CD4-positive, CD25-positive, alpha-beta regulatory T cell (primary cell): ENCODE measurements at places on chromosomes 1 and 21.

DNA sequence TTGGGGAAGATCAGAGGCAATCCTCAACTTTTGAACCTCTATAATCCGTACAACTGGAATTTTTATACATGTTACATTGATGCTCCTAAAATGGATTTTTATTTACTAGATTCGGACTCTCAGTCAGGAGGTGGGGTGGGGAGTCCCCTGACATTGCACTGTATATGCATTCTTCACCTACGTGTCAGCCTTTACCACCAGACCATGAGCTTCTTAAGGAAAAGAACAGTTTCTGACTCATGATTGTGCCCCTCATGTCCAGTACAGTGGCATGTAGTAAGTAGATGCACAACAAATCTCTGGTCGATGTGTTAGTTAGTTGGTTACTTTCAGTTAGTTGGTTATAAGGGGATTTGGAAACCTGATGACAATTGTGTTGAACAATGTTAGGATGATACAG lies 15.4 kb downstream of the LPAR3 start:
- no peak overlapping the region for H3K4me3 ChIP-seq
- no peaks in the 10 kb centered on the region for H3K4me1 ChIP-seq
- no peaks in the 10 kb centered on the region for H3K36me3 ChIP-seq
- H3K27me3 ChIP-seq, result peaks cover 9% of the 10 kb centered on the region
- no peak for DNase-seq
- no peak overlapping the region for H3K27ac ChIP-seq

- no peaks in the 10 kb centered on the region for H3K27me3 ChIP-seq
- H3K4me3 ChIP-seq, result no peak overlapping the region
- no peak for DNase-seq
- H3K27ac ChIP-seq, result no peak overlapping the region
Measured at GRCh38 chr1:45622524-45623394, 1.1 kb downstream of the CCDC17 start.

DNA sequence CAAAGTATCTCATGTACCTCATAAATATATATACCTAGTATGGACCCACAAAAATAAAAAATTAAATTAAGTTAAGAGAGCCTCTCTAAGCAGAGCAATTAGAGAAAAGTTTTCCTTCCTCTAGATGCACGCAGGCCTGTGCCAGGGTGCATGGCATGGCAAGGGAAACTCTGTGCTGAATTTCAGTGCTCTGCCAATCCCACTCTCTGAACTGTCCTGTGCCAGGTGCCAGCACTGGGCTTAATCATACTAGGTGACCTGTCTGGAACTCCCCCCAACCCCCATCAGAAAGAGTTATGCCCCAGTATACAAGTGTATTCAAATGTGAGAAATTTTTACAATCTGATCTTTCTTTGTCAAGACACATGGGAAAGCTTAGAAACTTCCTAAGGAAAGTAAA lies 10.4 kb upstream of the LAMC2 start:
- H3K27ac ChIP-seq, result no peak overlapping the region
- H3K4me3 ChIP-seq, result no peak overlapping the region
- H3K27me3 ChIP-seq, result no peaks in the 10 kb centered on the region
- H3K36me3 ChIP-seq, result no peaks in the 10 kb centered on the region
- no peak for DNase-seq

DNA sequence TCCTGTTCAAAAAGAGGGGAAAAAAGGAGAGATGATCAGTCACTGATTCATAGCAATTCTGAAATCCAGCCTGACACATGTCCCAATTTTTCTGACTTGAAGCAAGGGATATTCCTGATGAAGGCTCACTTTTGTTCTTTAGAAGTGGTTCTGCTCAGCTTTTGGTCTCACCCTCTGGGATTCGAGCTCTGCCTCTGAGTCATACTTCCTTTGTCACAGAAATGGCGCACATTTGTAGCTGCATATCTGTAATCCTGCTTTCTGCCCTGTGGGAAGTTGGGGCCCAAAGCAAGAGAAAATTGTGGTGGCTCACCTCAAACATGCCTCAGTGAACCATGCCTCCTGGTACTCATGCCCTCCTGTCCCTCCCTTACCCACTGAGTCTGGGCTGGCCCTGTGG lies 22.3 kb upstream of the FAM78B start:
- H3K27ac ChIP-seq, result no peak overlapping the region
- H3K4me3 ChIP-seq, result no peak overlapping the region
- no peaks in the 10 kb centered on the region for H3K36me3 ChIP-seq
- no peaks in the 10 kb centered on the region for H3K4me1 ChIP-seq
- no peak for DNase-seq
